ENCODE measurements at places on chromosomes 2 and 18.

GRCh38 chr2:190713471-190713870, 64.6 kb downstream of the NAB1 start:
- DNase-seq = no peak

GRCh38 chr2:130336150-130336876, 6.4 kb upstream of the IMP4 start:
- DNase-seq = no peak

DNA sequence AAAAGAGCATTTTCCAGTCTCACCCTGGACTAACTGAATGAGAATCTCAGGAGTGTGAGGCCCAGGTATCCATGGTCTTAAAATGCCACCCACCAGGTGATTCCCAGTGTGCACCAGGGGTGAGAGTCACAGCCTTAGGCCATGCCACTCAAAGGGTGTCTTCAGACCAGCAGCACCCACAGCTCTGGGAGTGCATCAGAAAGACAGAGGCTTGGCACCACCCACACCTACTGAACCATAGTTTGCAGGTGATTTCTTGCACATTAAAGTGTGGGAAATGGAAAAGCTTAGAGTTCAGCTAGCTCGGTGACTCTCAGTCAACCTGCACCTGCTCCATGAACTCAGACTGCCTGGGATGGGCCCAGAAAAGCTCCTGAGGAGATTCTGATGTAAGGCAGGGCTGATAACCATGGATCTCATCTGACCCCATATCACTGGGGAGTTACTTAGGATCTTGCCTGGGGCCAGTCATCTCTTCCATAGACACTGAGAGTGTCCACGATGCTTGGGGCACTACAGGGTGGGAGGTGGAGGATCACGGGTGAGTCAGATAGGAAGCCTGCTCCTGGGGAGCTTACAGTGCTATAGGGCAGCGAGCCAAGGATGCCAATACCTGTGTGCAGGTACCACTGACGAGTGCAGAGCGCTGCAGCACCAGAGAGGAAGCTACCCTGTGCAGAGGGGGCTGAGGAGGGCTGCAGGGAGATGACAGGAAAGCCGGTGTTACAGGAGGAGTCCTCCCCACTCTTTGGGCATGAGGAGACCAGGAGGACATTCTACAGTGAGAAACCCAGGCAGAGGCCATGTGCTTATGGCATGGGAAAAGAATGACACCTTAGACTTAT, 4.6 kb downstream of the IL37 start:
- DNase-seq = no peak

GRCh38 chr2:23207871-23208270, 177.1 kb upstream of the KLHL29 start:
- DNase-seq = no peak

- DNase-seq = no peak
These were observed 37.0 kb downstream of the SMAD7 start for GRCh38 chr18:48913775-48914174.

GRCh38 chr2:10084223-10084865, 4.1 kb upstream of the CYS1 start:
- DNase-seq = no peak

DNA sequence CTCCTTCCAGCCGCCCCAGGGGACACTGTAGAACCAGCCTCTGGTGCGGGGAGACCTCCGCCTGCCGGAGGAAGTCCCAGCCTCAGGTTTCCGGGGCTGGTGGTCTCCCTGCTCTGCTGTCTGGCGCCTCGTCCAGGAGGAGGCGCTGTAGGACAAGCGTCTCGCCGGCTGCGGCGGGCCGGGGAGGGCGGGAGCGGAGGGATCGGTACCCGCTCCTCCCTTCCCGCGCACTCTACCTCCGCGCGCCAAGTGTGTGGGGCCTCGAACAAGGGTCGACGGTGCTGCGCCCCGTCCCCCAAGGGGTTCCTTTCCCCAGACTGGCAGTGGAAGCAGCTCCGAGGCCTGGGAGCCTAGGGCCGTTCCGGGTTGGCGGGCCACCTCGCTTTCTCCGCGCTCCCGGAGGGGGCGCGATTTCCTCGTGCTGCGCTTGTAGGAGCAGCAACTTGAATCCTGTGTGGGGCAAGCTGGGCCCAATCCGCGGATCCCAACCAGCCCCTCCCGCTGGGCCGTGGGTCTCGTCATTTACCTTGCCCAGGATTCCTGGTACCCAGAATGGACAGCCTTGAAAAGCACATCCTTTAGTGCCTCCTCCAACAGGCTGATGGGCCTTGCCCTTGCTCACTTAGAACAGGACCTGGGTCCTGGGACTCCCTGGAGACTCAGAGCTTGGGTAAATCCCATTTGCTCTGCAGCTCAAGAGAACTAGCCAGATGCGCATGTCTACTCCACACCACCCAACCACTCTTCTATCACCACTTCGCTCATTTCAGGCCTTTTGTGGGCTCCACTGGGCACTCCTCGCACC, 10.6 kb upstream of the HOXD4 start:
- DNase-seq = peak; percentile 84

GRCh38 chr2:84152462-84152861, 306.6 kb downstream of the SUCLG1 start:
- no peak for DNase-seq

DNA sequence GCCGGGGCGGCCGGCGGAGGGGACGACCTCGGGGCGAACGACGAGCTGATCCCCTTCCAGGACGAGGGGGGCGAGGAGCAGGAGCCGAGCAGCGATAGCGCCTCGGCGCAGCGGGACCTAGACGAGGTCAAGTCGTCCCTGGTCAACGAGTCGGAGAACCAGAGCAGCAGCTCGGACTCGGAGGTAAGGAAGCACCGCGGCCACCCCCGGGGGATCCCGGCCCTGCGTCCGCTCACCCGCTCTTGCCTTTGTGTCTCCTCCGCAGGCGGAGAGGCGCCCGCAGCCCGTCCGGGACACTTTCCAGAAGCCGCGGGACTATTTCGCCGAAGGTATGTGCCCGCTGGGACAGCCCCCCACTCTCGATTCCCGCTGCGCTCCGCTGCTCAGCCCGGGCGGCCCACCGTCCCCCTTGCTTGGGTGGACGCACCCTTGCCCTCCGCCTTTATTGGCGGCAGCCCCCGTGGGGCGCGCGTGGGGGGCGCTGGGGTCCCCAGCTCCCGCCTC, 611 bp downstream of the TCF7L1 start:
- DNase-seq = peak; percentile 18

DNA sequence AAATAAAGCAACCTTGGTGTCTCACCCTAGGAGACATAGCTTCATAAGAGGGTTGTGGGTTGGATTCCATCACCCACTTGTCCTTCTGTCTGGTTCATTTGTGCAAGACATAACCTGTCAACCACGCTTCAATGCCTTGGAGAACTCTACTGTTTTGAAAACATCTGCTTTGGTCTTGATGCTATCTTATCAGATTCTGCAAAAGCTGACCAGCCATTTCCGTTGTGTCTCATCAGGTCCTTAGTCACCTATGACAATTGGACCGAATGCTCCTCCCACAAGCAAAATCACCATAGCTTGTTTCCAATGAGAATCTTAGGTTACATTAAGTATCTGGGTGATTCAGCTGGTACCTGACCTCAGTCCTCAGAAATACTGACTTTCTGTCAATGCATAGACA, 35.4 kb downstream of the STAT4 start:
- peak; percentile 59 for DNase-seq

DNA sequence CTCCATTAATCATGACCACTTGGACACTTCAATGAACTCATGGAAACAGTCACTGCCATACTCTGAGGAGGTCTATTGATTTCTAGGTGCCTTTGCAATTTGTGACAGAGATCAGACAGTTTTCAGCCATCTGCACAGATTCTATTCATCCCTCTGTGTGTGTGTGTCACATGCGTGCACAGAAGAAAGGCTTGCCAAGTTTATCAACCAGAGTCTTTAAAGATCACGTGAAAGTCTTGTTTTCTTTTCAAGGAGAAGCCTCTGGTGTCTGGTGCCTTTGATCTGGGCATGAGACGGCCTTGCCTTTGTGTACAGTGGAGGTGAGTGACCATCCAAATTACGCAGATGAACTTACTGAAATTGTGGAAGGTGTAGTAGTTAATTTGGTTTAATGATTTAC, 164.2 kb downstream of the VAPA start:
- DNase-seq = no peak

- DNase-seq = peak; percentile 61
These were observed 114.0 kb upstream of the STON1 start for GRCh38 chr2:48415836-48416515.

GRCh38 chr2:150280231-150280630, 207.2 kb downstream of the RND3 start:
- no peak for DNase-seq

DNA sequence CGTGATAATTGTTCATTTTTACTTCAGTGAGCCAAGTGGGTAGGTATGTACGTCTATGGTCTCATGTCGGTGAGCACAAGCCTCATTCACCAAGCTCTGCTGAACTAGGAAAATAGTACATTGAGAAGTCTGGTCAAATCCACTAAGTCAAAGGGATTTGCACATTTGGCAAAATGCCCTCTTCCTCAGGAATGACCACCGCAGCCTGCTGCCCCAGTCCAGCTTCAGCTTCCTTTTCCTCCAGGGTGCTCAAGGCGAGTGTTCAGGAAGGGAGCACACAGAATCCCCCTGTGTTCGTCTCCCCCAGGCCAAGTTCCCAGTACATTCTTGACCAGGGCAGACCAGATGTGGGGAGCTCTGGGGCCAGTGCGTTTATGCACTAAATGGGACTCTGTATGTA, 23.0 kb downstream of the TCF7L1 start:
- DNase-seq = no peak

GRCh38 chr2:10094271-10094814, 14.1 kb upstream of the CYS1 start:
- no peak for DNase-seq

GRCh38 chr18:4017480-4017879, 437.6 kb downstream of the DLGAP1 start:
- peak; percentile 61 for DNase-seq

- DNase-seq = no peak
These were observed 5.2 kb downstream of the ANKRD23 start for GRCh38 chr2:96838345-96839292.

DNA sequence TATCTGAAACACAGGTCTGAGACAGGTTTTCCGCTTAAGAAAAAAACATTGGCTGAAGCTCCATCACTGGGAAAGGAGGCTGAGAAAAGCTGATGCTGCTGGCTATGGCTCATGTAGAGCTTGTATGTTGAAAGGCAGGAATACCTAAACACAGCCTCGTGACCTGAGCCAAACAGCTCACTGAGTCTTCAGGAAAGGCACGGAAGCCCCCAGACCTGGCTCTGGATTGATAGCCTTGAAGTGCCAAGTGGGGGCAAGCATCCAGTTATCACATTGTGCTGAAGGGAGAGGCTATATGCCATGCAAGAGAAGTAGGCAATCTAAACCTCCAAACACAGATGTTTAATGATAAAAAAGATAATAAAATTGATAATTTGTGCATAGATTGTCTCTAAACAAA, 21.9 kb downstream of the CYTIP start:
- DNase-seq = no peak

DNA sequence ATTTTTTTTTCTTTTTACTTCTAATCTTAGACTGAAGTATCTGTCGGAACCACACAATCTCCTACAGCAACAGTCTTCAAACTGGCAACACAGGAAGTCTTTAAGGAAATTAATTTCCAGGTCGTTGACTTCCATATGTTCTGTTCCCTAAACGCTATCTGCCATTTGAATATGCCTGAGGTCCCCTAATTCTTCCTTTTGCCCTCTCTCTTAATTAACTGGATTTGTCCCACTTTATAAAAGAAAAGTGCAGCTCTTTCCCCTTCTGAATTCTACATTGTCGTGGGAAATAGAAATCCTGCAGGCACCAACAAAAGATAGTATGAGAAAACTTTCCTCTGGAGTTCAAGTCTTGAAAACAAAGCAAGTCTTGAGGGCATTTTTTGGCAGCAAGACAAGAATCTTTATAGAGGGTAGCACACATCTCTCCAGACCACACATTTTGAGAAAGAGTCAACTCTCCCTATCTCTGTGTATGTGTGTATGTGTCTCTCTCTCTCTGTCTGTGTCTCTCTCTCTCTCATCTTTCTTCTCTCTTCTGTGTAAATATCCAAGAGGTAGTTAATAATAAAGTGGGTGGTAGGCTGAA, 879.8 kb downstream of the SOCS6 start:
- no peak for DNase-seq
